ENCODE measurements at places on chromosomes 12 and 14.

GRCh38 chr12:124491856-124492420, 75.5 kb downstream of the NCOR2 start:
- DNase-seq, result no peak

DNA sequence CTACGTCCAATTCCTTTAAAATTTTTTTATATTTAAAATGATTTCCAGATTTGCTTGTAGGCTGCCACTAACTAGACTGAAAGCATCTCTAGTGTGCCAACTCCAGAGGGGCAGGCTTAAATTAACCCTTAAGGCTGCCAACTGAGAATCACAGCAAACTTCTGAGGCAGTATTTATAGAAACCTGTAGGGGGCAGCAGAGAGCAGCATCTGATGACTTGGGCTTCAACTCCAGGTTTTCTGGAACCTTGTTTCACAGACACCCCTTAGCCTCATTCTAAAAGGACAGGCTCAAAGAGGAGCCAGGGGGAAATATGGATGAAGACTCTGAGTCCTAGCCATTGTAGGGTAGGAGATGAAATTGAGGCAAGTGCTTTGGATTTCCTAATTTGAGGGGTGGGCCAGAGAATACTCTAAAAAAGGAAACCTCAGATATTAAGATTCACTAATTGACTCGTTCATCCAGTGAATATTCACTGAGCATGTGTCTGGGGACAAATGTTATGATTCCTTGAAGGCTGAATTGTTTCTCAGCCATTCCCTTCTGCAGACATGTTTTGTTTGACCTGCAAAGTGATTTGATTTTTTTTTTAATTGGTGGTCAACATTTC, 63.3 kb upstream of the HSPB8 start:
- DNase-seq, result no peak

DNA sequence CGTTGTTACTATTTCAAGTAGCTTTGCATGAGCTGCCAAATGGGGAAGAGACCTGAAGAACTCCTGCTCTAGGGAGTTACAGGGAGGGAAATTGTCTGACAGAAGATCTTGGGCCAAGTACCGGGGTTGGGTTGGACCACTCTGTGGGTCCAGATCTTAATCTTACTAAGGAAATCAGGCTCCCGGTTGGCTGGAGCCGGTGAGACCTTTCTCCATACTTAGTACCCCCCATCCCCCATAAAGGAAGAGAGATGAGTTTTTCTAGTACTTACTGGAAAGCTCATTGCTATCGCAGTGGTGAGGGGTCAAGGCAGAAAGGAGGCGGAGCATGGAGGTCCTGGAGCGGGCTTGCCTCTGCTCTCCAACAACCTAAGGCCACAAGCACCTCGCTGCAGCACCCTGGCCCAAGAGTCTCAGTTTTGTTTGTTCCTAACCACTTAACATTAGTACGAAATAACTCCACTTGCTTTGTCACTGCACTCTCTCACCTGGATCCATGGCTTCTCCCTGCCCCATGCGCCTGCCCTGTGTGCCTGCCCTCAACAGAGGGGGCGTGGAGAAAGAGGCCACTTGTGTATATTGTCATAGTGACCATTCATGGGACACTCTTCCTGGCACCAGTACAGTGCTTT, 6.8 kb upstream of the UNC119B start:
- DNase-seq, result no peak

- no peak for DNase-seq
These were observed 32.3 kb downstream of the CDKN1B start for GRCh38 chr12:12749433-12749832.

DNA sequence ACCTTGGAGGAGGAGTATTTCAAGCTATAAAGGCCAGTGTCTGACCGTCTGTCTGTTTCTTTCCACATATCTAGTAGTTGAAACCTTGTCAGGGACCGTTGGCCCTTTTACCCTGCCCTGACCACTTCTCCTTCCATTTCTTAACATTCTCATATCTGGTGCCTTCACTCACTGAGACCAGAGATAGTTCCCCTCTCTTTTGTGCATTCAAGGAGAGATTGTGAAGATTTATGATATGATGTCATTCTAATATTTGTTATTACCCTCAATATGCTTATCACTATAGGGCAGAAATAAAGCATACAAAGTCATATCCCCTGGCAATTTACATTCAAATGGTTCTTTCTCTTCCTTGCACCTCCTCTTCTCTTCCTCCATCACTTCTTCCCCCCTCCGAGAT, 83.3 kb downstream of the PLXNC1 start:
- no peak for DNase-seq

- no peak for DNase-seq
These were observed 184.0 kb downstream of the TMX1 start for GRCh38 chr14:51424041-51424440.

DNA sequence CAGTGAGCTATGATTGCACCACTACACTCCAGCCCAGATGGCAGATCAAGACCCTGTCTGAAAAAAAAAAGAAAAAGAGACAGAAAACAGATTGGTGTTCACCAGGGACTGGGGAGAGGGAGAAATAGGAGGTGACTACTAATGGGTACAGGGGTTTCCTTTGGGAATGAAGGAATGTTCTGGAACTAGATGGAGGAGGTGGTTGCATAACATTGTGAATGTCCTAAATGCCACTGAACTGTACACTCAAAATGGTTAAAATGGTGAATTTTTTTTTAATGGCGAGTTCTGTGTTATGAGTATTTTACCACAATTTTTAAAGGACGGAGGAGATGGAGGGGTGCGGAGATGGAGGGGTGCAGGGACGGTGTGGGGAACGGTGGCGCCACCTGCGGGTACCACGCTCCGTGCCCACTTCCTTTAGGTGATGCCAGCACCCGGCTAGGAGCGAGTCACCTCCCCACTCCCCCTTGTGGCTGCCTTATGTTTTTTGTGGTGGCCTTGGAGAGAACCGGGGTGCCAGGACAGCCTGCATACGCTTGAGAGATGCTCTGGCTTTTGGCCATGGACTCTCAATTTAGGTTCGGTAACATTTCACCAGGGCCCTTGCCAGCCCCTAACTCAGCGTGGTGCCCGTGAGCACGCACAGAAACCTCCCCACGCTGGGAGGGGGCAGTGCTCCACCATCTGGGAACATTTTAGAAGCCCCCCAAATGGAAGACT, 16.1 kb downstream of the UBC start:
- peak; percentile 38 for DNase-seq

GRCh38 chr12:107467716-107468115, 217.9 kb upstream of the PWP1 start:
- DNase-seq, result no peak
